ENCODE measurements at places on chromosomes 7 and 10. TPM values are rescaled to one million over a fixed set of nuclear protein-coding genes. Genes with fewer than 3 reads are reported as not detected.

VWDE gene
- total RNA-seq = 0.16 TPM

TMED4 gene
- total RNA-seq = 67.5 TPM

JCAD gene
- 3.9 TPM for total RNA-seq

PDK4 gene
- 0.83 TPM for total RNA-seq

STK31 gene
- 0.67 TPM for total RNA-seq

PSAP gene
- 3,584 TPM for total RNA-seq

TMEM236 gene
- 0.05 TPM for total RNA-seq

CHAT gene
- 2.4 TPM for total RNA-seq

CCDC186 gene
- 18.0 TPM for total RNA-seq

GJC3 gene
- 3.7 TPM for total RNA-seq

ZNF479 gene
- total RNA-seq = not detected

MAPK8 gene
- total RNA-seq = 102 TPM

UPK3BL2 gene
- total RNA-seq = not detected

SLC13A1 gene
- 0.06 TPM for total RNA-seq

FANK1 gene
- total RNA-seq = 5.9 TPM

LRRC18 gene
- 0.18 TPM for total RNA-seq

LRRC4 gene
- total RNA-seq = 20.8 TPM

NXPH1 gene
- 1.4 TPM for total RNA-seq

ACTL6B gene
- 29.4 TPM for total RNA-seq

CALML3 gene
- 0.13 TPM for total RNA-seq

ACSM6 gene
- 0.23 TPM for total RNA-seq

TUBAL3 gene
- 0.10 TPM for total RNA-seq

SORCS1 gene
- total RNA-seq = 17.0 TPM

SHH gene
- 0.05 TPM for total RNA-seq

ADCYAP1R1 gene
- total RNA-seq = 15.4 TPM

PDZD8 gene
- total RNA-seq = 10.0 TPM

TCAF2 gene
- total RNA-seq = 2.6 TPM

NUPR2 gene
- total RNA-seq = not detected

STRA8 gene
- not detected for total RNA-seq

SLC39A12 gene
- total RNA-seq = not detected

CYP26A1 gene
- total RNA-seq = 9.3 TPM

RARRES2 gene
- 6.5 TPM for total RNA-seq

PON1 gene
- total RNA-seq = 0.57 TPM

ATG9B gene
- total RNA-seq = 3.0 TPM

VAX1 gene
- total RNA-seq = 0.17 TPM

DNAJC12 gene
- total RNA-seq = 17.4 TPM

All from motor neuron (in vitro differentiated cells).